Stimulated activated CD4-positive, alpha-beta T cell treated with anti-CD3 and anti-CD28 coated beads, Interleukin-4, amount 100 ng/mL, for 1 hour (primary cell): ENCODE measurements at places on chromosomes 6 and 20.

DNA sequence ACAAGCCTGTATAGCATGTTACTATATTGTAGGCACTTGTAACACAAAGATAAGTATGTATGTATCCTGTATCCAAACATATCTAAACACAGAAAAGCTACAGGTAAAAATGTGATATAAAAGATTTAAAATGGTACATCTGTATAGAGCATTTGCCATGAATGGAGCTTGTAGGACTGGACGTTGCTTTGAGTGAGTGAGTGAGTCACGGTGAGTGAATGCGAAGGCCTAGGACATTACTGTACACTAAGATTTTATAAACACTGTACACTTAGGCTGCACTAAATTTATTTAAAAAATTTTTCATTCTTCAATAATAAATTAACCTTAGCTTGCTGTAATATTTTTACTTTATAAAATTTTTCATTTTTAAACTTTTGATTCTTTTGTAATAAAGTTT lies 136.9 kb downstream of the NKAIN2 start:
- DNase-seq, result no peak

GRCh38 chr20:32501709-32502108 lies 83.4 kb downstream of the NOL4L start:
- DNase-seq, result no peak

- no peak for DNase-seq
Observed at GRCh38 chr6:6973721-6974120, 134.0 kb upstream of the RREB1 start.

DNA sequence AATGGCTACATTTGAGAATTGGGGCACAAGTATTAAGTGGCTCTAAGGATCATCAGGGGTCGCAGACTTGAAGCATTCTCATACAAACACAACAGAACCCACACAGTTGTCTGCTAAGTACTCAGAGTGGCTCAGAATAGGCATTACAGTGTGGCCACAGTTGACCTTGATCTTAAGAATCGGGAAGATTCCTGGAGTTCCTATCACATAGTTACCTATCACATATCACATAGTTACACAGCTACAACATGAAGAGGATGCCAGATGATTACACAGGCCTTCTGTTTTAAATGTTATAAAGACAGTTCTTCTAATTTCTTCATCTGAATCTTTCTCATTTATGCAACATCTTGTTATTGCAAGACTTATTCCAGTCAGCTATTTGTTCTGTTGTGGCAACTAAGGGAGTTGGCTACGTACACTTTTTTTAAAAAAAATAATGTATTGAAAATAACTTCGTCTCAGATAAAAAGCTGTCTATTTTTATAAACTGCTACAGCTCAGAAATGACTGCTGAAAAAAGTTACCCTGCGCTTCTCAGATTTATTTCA lies 129.0 kb downstream of the REV3L start:
- DNase-seq, result no peak

GRCh38 chr6:41746107-41746506 lies 1.1 kb downstream of the PGC start:
- DNase-seq, result no peak

DNA sequence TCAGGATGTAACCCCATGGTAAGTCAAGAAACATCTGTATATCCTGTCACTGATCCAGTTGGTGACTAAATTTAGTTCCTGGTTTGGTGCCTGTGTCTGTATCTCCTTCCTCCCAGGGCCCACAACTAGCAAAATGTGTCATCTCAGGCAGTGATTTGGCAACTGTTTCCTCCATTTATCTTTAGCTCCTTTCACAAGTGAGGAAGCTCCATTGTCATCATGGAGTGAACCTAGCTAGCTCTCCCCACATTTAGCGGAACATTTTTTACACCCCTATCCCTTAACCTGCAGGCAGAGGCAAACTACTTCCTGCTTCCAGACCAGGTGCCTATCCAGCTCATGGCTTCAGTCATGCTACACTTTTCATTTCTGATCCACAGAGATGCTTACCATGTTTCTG lies 99.5 kb downstream of the IPCEF1 start:
- DNase-seq, result no peak

DNA sequence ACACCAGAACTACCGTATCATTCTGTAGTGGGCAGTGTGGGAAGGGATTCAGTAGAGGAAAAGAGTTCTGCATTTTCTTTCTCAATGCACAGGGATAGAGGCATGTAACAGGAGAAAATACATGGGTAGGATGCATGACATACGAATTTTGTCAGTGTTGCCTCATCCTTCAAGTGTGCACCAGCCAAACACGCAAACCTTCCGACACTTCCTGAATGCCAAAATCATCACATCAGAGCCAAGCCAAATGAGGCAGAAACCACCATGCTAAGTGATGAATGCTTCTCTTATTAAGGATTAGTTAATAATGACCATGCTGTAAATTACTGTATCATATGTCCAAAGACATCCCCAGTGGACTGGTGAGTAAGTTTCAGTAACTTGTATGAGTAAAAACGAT lies 27.3 kb downstream of the RAMACL start:
- no peak for DNase-seq

DNA sequence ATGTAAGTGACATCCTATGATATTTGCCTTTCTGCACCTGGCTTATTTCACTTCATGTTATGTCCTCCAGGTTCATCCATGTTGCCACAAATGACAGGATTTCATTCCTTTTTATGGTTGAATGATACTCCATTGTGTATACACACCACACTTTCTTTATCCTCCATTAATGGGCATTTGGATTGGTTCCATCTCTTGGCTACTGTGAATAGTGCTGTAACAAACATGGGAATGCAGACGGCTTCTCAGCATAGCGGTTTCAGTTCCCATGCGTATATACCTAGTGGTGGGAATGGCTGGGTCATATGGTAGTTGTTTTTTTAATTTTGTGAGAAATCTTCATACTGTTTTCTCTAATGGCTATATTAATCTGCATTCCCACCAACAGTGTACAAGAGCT lies 14.8 kb downstream of the MTHFD1L start:
- no peak for DNase-seq

DNA sequence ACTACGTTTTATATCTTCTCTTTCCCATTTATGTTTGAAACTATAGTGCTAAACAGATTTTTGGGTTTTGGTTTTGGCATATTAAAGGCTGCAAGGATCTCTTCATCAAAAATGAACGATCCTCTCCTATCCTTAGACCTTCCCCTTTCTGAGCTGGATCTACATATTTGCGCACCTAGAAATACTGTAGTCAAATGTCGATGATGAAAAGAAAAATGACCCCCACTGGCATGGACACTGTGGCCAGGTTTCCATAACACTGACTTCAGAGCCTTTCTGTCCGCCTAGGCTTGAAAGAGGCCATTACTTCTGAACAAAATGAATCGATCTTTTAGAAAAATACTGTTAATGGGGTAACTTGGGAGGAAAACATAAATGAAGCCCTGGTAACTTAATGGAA lies 5.8 kb downstream of the FLRT3 start:
- DNase-seq, result no peak
